ENCODE measurements at places on chromosomes 16 and 17. TPM values are rescaled to one million over a fixed set of nuclear protein-coding genes. Genes with fewer than 3 reads are reported as not detected.
A peak's percentile ranks its signal among the peaks of the same experiment; 100 is the strongest.

GRCh38 chr17:60369727-60370126, 22.2 kb downstream of the USP32 start:
- no peak for DNase-seq

DNA sequence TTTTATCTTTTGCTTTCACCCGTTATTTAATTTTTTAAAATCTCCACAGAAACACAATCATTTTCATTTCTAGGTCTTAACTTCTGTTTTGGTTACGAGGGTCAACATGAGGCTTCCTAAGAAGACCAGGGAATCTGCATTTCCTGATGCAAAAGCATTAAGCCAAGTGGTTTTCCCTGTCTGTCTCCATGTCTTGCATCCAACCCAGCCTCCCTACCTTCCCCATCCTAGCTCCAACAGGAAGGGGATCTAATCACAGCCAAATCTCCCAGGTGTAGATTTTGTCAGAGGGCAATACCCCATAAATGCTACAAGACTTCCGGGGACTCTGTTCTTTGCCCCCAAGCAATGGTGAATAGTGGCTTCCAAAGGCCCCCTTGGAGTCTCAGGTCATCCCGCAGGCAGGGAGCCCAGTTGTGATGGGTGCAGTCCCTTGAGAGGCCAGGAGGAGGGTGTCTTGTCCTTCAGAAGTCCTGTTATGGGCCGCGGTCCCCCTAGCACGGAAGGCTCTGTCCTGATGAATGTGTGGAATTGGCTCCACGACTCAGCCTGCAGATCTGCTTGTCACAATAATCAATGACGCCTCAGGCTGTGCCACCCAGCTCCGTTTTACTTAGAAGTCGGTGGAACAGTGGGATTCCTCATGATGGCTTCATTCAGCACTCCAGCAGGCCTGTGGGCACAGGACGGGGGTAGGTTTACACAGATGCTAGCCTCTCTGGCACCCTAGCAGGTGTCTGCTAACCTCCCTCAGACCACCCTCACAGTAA, 141.1 kb downstream of the RGS9 start:
- DNase-seq, result no peak

DNA sequence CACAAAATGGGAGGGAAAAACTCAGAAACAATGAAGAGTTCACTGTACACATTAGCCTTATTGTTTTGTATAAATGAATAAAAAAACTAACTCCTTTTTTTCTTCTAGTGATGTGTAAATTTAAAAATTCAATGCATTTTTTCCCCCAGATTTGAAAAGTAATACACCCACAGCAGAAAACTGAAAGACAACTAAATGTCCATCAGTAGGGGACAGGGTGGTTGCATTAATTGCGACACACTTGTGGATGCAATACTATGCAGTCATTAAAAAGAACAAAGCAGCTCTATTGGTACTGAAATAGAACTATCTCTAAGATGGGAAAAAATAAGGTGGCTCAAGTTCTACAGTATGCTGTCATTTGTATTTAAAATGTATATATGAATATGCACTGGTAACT, 13.7 kb upstream of the WIPI1 start:
- DNase-seq, result no peak

DNA sequence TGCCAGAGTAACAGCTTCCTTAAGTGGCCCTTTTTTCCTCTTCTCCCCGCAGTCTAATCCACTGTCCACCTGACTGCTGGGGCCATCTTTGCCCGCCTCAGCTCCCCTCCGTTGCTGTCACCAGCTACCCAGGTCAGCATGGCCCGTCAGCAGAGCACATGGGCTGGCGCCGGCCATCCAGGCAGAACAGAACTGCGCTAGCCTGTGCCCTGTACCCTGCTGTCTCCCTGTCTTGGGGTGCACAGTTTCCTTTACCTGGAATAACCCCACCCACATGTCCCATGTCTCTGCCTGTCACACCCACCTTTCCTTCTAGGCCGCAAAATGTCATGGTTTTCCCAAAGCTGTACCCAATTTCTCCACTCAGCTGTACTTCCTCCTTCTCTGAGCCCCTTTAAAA, 55.7 kb downstream of the GNAO1 start:
- DNase-seq, result no peak

DNA sequence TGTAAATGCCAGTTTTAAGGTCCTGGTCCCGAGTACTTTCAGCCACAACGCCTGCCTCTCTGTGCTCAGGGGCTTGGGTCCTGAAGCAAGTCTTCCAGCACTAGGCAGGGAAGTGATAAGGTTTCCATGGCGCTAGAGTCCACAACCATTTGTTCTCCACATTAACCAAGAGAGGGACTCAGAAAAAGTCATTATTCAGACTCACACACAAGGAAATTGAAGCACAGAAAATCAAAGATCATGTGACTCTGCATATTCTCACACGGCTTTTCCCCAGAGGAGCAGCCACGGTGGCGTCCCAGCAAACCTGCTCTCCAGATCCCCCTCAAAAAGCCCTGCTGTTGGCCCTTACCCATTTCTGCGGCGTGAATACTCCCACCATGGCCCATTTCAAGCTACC, 9.7 kb downstream of the ENPP7 start:
- DNase-seq, result no peak

MYLK3 gene
- total RNA-seq, result 3.1 TPM

CAPNS2 gene
- 17.9 TPM for total RNA-seq

DNA sequence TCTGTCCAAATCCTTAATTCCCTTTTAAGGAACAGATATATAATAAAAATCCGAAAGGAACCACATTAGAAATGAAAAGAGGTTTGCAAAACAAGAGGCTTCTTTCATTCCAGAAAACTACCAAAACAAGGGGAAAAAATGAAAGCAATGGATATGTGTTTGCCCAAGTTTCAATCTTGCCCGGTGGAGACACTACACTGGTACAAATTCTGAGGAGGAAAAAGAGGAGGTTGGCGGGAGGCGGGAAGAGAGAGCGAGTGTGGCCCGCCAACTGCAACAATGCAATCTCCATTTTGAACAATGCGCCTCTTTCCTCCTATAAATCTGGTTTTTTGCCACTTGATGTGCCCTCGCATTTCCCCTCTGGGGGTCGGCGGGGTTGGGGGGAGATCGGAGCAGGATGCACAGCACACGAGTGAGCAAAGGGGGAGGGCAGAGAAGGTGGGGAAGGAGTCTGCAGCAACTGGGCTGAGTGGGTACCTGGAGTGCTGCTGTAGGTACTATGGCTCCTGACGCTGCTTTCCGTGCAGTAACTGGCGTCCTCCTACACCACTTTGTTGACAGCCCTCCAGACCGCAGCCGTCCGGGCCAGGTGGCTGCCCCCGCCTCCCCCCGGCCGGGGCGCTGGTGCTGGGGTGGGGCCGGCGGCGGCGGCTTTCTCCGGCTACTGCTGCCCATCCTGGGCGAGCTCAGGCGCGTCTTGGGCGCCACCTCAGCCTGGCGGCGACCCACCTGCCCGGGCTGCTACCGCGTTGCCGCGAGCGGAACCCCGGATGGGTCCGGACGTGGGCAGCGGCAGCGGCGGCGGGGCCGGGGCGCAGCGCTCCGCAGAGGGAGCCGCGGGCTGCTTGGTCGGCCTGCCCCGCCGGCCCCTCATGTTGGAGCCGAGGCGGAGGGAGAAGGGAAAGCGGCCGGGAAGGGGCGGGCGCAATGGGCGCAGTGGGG, 93.8 kb upstream of the PLEKHM1 start:
- no peak for DNase-seq

DNA sequence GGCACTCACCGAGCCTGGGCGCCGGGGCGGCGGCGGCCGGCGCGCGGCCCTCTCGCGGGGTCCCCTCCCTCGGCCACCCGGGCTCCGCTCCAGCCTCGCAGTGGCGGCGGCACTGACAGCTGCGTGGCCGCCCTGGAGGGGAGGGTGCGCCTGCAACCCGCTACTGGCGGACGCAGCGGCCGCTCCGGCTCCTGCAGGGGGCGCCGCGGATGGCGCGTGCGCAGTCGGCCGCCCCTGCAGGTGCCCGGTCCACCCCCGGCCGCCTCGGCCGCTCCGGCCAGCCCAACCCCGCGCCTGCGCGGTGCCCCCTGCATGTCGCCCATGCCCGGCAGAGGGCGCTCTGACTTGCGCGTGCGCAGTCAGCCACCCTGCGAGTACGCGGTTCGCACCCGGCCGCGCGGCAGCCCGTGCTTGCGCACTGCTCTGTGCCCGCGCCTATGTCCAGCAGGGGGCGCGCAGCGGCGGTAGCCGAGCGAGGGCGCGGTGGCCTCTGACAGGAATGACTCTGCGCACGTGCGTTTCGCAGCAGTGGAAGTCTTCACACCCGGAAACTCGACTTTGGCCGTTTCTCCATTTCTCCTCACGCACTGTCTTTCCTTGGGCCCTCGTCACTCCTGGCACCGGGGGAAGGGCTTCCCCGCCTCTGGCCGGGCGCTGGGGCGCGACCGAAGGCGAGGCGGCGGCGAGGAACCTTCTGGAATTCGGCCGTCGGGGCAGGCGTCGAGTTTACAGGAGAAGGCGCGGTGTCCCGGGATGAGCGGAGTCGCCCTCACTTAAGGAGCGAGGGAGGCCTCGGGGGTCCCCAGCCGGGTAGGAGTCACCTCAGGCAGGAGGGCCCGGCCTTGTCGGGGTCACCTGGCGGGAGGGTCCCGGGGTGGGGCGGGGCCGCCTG, at the start of gene ABCA3:
Gene ABCA3, minus strand, starts transcription at position 165 of the 892 bp plus-strand sequence. CDS start 14,262 bp downstream, outside the sequence.
- DNase-seq, result peak; percentile 62

- no peak for DNase-seq
Observed at GRCh38 chr17:45380991-45381390, 51.7 kb downstream of the ARHGAP27 start.

DNA sequence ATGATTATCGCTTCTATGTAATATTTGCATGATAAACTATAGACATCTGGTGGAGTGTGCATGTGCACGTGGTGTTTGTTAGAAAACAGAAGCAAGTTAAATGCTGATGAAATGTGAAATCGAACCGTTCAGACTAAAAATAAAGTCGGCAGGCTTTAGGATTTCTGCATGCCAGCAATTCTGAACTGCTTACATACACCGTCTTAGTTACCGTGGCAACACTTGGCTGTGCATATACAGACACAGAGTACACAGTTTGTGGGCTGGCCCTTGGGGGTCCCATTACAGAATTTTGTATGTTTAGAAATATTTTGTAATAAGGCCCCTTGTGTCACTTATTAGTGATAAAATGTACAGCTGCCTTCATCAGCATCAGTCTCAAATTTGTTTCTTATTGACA, 605.5 kb downstream of the RBFOX1 start:
- peak; percentile 21 for DNase-seq

C16orf89 gene
- 6.0 TPM for total RNA-seq

GLIS2 gene
- 6.1 TPM for total RNA-seq

DNA sequence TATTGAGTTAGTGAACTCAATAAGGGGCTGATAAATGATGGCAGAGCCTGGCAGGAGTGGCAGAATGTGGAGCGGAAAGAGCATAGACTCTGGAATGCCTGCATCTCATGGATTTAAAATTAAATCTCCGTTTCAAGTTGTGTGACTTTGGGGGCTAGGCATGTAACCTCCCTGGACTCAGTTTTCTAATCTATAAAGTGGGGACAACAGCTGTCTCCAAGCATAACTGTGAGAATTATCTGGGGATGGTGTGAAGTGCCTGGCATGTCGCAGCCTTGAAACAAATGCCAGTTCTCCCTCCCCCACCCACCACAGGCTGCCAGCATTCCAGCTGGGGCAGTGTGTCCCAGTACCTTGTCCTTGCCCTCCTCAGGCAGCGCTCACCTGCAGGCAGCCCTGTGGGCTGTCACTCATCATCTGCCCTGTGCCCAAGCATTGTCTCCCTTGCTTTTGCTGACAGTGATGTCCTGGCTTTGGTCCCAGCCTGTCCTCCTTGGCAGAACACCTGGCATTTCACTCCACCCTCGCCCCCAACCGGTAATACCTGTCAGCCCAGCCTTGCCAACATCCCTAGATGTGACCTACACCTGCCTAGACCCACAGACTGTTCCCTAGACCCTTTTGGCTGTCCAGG, 129.6 kb downstream of the MRM1 start:
- no peak for DNase-seq

- DNase-seq, result no peak
Observed at GRCh38 chr16:79053577-79053976, 547.0 kb downstream of the MAF start.

DNA sequence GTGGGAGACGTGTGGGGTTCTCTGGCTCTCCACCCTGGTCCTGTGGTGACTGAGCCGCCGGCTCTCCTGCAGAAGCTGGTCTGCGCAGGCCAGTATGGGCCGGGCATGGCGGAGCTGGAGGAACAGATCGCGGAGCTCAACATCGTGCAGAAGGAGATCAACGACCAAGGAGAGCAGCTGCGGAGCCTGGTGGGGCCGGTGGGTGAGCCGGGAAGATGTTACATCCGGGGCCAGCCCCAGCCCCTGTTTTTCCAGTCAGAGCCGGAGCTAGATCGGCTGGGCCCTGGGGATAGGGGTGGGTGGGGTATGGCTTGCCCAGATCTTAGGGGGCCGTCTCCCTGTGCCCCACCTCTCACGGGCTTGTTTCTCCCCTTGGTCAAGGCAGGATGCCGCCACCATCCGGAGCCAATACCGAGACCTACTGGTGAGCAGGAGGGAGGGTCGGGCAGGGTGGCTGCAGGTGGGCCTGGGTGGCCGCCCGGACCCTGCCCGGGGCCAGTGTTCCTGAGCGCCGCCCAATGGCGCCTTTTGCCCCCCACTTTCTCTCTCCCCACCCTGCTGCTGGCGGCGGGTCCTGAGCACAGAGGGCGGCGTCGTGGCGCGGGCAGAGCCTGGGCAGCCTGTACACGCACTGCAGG, 5.0 kb downstream of the EVPLL start:
- DNase-seq, result no peak

DNA sequence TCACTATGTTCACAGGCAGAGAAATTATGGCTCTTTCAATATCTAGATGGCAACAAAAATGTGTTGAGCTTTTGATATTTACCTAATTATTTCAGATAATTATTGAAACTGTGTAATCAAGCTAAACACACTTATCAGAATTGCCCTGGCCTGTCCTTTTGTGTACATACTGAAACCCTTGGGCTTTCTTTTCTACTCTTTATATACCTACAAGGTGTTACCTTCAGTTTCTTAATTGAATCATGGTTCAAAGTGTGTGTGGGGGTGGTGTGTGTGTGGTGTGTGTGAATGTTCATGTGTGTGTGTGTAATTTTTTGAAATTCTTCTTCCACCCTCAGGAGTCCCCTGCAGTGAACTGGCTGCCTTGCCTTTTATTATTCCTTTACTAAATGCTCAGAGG, 506.8 kb upstream of the SOX9 start:
- no peak for DNase-seq

ITGAD gene
- 0.21 TPM for total RNA-seq

IL21R gene
- total RNA-seq, result 0.53 TPM

DNA sequence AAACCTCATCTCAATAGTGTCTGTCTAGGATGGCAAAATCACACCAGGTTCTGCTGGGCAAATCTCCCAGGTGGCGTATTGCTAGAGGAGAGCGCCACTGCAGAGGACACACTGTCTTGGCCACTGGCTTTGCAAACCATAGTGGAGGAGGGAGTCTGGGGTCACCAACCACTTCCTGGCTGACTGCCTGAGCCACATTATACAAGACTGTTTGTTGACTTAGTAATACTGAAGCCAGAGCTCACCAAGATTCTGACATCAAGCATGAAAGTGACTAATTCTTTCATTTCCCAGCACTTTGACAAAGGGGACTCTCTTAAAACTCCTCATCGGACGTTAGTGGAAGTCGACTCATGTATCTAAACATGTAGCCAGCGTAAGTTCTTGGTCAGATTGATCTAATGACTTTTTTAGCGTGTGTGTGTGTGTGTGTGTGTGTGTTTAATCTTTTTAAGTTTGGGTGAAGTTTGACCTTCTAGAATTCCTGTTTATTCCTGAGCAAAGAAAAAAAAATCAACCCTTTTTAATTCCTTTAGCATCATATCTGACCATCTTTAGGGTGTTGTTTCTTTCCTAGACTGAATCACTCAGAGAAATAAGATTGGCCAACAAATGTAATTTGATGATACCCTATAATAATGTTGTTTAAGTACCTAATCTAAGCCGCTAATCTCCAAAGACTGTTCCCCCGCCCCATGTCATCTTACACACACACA, 13.7 kb downstream of the PITPNC1 start:
- DNase-seq, result peak; percentile 46
